Stimulated activated CD8-positive, alpha-beta memory T cell treated with anti-CD3 and anti-CD28 coated beads, Interleukin-7, amount 100 ng/mL, for 1 hour (primary cell): ENCODE measurements at places on chromosomes 4 and X.

GRCh38 chr4:122930862-122931261 is 8.5 kb upstream of the NUDT6 start:
- DNase-seq: no peak

DNA sequence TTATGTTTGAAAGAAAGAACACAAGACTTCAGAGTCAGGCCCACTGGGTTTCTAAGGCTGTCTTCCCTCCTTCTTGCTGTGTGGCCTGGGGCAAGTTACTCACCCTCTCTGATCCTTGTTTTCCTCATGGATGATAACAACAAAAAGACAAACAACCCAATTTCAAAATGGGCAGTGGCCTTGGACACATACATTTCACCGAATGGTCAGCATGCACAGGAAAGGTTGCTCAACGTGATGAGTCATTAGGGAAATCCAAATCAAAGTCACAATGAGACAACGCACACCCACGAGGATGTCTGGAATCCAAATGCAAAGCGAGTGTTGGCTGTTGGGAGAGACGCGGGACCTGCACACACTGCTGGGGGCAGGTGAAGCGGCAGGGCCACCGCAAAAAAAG is 50.8 kb upstream of the PPP2R2C start:
- no peak for DNase-seq

DNA sequence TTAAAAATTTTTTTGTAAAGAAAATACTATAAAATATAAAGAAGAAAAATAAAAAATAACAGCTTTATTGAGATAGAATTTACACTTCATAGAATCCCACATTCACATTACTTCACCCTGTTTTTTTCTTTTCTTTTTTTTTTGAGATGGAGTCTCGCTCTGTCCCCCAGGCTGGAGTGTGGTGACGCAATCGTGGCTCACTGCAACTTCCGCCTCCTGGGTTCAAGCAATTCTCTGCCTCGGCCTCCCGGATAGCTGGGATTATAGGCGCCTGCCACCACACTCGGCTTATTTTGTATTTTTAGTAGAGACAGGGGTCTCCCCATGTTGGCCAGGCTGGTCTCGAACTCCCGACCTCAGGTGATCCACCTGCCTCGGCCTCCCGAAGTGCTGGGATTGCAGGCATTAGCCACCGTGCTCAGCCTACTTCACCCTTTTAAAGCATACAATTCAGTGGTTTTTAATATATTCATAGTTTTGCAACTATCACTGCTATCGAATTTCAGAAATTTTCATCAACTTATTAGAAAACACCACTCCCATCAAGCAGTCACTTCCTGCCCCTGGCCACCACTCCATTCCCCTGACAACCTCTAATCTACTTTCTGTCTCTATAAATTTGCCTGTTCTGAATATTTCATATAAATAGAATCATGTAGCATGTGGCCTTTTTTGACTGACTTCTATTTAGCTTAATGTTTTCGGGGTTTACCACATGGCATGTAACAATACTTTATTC is 48.7 kb downstream of the TMEM131L start:
- no peak for DNase-seq

GRCh38 chrX:19715711-19716638 is 171.4 kb downstream of the SH3KBP1 start:
- DNase-seq: no peak

- no peak for DNase-seq
Measured at GRCh38 chr4:14280567-14280966, 653.0 kb upstream of the BOD1L1 start.

DNA sequence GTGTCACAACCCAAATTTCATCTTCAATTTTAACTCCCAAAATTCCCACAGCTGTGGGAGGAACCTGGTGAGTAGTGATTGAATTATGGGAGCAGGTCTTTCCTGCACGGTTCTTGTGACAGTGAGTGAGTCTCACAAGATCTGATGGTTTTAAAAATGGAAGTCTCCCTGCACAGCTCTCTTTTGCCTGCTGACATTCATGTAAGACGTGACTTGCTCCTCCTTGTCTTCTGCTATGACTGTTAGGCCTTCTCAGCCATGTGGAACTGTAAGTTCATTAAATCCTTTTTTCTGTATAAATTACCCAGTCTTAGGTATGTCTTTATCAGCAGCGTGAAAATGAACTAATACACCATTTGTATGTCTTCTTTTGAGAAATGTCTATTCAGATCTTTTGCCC is 13.0 kb upstream of the BLTP1 start:
- no peak for DNase-seq

DNA sequence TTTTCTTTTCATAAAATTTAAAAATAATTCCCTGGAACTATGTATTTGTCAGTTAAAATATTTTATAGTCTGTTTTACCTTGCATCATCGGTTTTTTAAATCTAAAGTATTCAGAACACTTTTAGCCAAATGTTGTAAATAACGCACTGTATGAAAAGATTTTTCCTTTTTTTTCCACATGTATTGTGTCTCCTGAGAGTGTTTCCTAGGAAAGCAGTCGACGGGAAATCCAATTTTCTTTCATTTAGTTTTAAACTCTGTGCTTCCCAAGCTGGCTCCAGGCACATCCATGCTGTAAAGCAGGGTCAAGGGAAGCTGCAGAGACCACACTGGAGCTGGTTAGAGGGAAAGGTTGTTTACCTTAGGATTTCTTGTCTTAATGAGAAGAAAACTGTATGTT is 1724.3 kb upstream of the TENM3 start:
- DNase-seq: no peak

GRCh38 chrX:29542152-29542551 is 673.2 kb upstream of the MAGEB2 start:
- DNase-seq: no peak

- no peak for DNase-seq
Measured at GRCh38 chrX:132227383-132228112, 8.3 kb upstream of the RAP2C start.

DNA sequence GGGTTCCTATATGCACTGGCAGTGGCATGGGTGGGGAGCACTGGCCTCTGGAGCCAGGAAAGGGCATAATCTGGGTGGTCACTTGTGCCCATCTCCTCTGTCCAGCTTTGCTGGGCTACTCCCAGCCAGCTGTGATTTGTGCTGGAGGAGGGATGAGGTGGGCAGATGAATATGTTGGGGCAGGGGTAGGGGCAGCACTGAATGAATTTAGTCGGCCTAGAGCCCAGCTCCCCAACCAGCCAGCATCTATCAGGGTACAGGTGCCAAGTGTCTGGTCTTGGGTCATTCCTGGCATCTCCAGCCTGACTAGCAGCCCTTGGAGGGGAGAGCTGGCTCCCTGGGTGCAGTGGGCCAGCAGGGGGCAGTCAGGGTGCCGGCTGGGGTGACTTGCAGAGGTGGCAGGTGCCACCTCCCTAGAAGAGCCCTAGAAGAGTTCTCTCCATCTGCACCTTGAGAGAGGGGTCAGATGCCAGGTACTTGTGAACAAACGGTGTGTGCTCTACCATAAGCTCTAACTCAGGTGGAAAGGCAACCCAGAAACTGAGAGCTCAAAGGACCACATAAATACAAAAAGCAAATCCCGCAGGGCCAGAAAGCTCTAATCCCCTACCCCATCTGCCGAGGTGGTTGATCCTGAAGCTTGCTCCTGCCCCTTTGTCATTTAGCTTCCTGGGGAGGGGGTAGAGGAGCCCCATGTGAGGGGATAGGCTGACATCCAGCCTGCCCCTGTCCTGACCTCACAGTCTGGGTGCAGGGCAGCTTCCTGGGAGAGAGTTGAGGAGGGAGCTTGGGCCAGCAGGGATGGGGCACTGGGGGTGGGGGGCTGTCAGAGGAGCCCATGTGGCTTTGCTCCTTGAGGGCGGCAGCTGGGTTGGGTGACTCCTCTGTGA is 2.2 kb downstream of the SORCS2 start:
- no peak for DNase-seq

GRCh38 chrX:66918511-66918910 is 279.6 kb upstream of the EDA2R start:
- no peak for DNase-seq

- DNase-seq: no peak
Measured at GRCh38 chr4:62522273-62522672, 1322.1 kb downstream of the ADGRL3 start.

GRCh38 chrX:153778684-153779101 is 2.1 kb upstream of the SRPK3 start:
- no peak for DNase-seq

DNA sequence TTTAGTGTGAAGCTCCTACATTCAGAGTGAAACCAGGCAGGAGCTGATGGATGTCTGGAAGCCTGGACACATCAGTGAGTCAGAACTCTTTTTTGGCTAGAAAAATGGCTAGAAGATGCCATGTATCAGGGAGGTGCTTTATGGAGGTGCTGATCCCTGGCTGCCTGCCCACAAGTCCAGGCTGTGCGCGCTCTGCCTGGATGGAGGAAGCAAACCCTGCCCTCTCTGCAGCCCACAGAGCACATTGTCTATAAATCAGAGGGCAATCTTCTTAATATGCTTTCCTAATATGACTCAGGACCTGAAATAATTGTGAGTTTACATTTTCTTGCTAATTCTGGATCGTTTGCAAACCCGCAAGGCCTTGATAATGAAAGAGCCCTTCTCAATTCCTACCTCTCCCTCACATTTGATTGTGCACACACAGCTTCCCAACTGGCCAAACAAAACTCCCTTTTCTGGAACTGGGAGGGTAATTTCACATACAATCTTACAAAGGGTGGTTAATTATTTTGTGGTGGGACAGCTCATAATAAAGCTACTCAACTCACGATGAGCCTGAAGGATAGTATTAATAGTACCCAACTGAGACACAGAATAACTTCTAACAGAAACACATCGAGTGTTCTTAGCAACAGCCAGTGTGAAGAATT is 11.7 kb downstream of the MFAP3L start:
- DNase-seq: no peak

DNA sequence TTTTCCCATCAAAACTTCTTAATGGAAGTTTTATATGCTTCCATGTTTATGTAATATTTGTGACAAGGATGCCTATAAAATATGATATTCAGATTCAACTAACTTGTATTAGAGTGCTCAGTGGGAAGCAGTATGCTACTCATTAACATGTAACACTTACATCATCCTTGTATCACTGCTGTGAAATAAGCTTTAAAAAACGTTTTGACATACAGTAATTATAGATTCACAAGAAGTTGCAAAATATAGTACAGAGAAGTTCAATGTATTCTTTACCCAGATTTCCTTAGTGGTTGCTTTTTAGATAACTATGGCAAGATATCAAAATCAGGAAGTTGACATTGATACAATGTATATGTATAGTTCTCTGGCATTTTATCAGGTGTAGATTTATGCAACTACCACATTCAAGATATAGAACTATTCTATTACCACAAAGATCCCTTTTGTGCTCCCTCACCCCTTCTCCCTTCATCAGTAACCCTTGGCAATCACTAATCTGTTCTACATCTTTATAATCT is 56.3 kb downstream of the DTHD1 start:
- DNase-seq: no peak
